ENCODE measurements at places on chromosomes 2 and 18.

- DNase-seq, result no peak
Observed at GRCh38 chr2:10342245-10342951, 39.7 kb downstream of the HPCAL1 start.

- DNase-seq, result no peak
Observed at GRCh38 chr18:36655074-36655473, 173.7 kb downstream of the TPGS2 start.

- no peak for DNase-seq
Observed at GRCh38 chr18:47628240-47628781, 302.1 kb downstream of the SMAD2 start.

DNA sequence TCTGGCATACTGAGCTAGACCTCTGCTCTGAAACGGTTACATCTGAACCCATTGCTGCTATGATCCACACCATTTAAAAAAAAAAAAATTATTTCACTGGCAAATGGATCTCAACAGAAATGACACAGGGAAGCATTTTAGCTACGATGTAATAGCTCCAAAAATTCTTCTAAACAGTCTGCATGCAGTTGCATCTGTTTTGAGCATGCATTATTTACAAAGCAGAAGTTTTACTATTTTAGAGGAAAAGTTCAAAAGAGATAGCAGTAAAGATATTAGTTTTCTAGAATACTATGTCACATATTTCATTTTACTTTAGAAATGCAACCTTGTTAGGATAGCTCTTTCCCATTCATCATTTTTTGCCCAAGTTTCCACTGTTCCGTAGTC, 265.7 kb downstream of the MEIS1 start:
- no peak for DNase-seq

DNA sequence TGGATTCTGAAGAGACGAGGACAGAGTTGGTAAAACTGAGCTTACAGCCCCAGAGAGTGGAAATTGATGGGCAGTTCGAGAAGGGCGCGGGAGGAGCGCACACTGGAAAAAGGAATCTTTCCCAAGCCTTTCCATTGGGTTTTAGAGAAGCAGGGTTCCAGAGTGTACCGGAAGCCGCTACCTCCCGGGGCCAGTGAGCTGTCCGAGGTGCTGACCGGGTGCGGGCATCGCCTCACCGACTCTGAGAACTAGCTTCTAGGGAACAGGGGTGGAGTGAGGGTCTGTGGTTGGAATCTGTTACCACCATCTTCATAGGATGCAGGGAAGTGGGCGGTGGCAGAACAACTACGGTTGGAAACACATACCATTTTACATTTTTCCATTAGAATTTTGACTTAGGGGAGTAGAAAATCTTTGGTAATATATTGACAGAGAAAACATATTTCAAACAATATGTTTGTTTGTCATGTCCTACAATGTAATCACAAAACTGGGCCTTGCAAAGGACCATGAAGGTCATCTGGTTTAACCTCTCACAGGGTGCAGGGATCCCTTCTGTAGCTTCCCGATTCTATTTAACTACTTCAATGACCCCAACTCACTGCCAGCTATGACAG, 724 bp downstream of the NMS start:
- DNase-seq, result no peak

- DNase-seq, result no peak
Observed at GRCh38 chr18:62648045-62648678, 67.2 kb upstream of the PHLPP1 start.

DNA sequence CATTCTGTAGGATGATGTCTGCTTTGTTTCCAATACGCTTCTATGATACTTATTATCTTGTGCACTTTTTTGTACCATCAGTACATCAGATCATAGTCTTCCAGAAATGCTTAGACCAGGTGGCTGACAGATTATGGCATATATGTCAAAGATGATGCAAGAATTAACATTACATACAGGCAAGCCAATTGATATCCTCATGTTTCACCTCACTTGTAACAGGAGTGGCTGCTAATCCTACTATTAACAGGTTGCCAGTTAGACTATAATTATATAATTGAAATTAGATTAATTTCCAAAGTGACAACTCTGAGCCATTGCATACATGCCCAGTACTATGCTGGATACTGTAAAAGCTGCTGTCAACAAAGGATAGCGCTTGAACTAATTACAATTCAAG, 77.2 kb downstream of the TLK1 start:
- DNase-seq, result no peak

GRCh38 chr2:18835787-18836186, 246.4 kb upstream of the NT5C1B start:
- no peak for DNase-seq

DNA sequence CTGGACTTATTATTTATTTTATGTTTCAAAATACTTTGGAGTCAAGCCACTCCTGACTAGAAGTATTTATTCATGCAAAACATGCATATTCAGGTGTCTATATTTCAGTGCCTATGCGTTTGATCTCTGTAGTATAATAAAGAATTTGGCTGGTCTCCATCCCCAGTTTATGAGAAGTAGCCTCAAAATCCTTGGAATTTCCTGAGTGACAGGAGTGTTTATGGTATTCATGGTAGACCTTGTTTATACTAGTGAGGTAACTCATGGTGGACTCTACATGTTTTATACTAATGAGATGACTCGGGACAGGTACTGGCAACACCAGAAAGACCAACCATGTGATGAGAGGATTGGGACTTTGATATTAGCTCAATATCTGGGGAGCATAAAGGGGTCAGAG, 43.9 kb upstream of the CSRNP3 start:
- DNase-seq, result no peak

- peak; percentile 32 for DNase-seq
Observed at GRCh38 chr2:74147727-74148456, at the start of gene BOLA3. Gene BOLA3 (minus strand): TSS chr2:74147912. CDS start chr2:74147874, 38 bp downstream.

DNA sequence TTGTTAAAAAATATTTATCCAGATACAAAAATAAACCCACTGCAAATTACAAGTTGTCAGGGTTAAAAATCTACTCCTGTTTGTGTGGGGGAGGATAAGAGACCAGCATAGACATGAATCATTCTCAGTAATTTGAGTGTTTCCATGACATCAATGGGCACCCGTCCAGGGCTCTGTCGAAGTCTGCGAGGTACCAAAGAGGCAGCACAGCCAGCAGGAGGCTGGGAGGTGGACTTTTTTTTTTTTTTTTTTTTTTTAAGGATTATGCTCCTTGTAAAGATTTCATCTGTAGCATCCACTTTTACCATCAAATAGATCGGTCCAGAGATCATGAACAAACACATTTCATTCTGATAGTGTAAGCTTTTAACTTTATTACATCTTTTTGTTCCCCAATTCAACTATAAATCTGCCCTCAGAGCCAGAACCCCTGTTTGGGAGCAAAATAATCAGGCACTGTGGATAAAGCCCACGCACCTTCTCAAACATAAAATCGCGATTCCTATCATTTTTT, 182.0 kb downstream of the TCF4 start:
- peak; percentile 88 for DNase-seq

DNA sequence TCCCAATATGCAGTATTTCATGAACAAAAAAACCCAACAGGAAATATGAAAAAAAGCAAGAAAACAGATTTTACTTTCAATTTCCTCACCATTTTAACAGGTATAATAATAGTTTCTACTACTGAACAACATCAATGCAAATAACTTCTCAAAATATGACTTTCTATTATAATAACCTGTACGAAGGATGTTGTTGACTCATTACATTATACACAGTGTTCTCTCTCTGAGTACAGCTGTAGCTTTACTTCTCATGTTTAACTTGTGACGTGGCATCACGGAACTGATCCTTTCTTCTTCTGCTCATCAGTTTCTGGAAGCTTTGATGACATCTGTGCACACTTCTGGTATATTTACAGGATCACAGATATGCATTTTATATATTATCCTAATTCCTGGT, 40.0 kb downstream of the FAM228A start:
- no peak for DNase-seq

DNA sequence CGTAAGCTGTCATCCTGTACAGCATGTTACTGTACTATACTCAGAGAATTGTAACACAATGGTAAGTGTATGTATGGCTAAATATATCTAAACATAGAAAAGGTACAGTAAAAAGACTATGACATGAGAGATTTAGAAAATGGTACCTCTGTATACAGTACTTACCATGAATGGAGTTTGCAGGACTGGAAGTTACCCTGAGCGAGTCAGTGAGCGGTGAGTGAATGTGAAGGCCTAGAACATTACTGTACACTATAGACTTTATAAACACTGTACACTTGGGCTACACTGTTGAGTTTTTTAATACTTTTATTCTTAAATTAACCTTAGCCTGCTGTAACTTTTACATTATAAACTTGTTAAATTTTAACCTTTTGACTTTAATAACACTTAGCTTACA, 1.5 kb downstream of the DDX18 start:
- DNase-seq, result no peak

- DNase-seq, result no peak
Observed at GRCh38 chr18:3177902-3178687, 41.7 kb downstream of the MYOM1 start.

Measured in fibroblast of skin of left quadriceps (primary cell).